GDM1 (cell line): ENCODE measurements at places on chromosomes 13 and 19.

DNA sequence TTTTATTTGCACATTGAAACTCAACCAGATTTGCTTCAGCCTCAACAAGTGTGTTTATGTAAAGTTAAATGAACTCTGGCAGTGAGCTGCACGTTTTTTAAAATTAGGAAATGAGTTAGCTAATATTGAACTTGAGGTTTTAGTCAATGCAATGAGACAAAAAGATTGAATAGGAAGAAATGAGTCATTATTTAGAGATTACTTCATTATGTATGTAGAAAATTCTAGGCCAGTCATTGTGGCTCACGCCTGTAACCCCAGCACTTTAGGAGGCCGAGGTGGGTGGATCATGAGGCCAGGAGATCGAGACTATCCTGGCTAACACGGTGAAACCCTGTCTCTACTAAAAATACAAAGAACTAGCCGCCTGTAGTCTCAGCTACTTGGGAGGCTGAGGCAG is 22.8 kb upstream of the CD70 start:
- DNase-seq: no peak

GRCh38 chr19:18984251-18984650 is 43.2 kb upstream of the HOMER3 start:
- no peak for DNase-seq

DNA sequence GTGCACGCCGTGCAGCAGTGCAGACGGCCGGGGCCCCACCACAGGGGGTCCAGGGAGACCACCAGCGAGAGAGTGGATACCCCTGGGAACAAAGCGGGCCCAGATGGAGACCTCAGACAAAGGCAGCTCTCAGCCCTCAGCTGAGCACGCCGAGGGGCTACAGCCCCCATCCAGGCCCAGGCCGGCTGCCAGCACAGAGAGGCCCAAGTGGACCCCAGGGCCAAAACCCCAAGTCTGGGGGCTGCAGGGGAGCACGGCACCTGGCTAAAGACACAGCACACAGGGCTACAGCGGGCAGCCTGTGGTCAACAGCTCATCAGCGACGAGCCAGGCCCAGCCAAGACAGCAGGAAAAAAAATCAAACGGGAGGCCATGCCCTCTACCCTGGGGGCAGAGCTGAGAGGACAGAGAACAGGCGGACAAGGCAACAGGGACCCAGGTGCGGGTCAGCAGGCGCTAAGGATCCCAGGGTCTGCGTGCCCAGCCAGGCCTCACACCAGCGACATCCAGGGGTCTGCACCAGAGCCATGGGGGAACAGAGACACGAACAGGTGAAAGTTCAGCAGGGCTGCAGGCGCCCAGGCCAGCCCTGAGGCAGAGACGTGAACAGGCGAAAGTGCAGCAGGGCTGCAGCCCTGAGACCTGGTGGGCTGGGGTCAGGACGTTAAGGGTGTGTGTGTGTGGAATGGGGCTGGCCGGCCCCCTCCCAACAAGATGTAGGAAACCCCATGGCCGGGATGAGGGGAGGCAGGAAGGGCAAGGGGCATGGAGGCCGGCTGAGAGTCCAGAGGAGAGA is 34.3 kb downstream of the RASA3 start:
- DNase-seq: no peak

- no peak for DNase-seq
Measured at GRCh38 chr19:51702825-51703574, 9.9 kb downstream of the SPACA6 start.

- peak; percentile 29 for DNase-seq
Measured at GRCh38 chr13:29472332-29472961, 123.0 kb downstream of the SLC7A1 start.

DNA sequence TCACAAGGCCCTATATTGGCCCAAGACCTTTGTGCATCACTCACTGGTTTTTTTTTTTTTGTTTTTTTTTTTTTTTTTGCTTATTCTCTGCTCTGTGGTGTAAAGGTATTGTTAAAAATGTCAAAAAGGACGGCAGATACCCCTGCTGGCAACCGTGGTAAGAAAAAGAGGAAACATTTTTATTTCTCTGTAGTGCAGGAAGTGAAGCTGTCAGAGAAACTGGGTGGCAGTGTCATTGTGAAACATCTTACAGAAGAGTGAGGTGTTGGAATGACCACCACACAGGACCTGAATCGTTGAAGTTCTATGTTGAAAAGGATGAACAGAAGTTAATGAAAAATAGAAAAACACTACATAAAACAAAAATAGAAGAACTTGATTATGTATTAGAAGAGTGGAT is 346.4 kb downstream of the FGF9 start:
- peak; percentile 39 for DNase-seq

- DNase-seq: no peak
Measured at GRCh38 chr13:32530841-32531253, 7.7 kb downstream of the N4BP2L2 start.

DNA sequence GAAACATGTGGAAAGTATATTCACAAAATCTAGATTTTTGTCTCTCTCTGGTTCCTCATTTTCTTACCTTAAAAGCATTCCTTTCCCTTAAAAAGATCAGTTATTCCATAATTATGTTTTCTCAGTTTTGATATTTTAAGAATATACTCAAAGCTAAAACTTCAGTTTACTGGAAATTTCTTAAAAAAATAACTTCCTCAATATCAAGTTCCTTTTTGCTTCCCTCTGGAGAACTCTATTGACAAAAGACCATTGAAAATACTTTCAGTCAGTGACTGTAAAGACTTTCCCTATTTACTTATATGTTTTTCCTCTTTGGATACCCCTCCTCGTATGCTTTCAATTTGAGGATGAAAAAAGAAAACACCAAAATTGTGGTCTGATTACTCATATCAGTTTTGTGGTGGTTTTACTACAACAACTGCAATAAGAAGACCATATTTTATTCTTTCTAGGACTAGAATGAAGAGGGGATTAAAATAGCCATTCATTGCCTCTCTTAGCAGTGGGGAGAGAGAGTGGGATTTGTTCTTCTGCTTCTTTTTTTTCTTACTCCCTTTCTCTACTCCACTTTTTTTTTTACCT is 113.2 kb downstream of the ESD start:
- DNase-seq: no peak

DNA sequence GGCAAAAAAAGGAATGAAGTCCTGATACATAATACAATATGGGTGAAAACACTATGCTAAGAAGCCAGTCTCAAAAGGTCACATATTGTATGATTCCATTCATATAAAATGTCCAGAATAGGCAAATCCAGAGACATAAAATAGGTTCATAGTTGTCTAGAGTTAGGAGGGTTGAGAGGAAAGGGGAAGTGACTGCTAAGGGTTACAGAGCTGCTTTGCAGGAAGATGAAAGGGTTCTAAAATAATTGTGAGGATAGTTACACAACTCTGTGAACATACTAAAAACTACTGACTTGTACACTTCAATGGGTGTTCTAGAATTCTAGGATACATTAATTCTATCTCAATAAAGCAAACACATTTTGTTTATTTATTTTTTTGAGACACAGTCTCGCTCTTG is 25.7 kb downstream of the CAB39L start:
- DNase-seq: no peak

GRCh38 chr19:480016-480855 is 16.1 kb upstream of the MADCAM1 start:
- DNase-seq: peak; percentile 43

GRCh38 chr19:35107545-35107944 is 8.1 kb upstream of the FXYD3 start:
- DNase-seq: no peak
